ENCODE measurements at places on chromosomes 1 and 21.

DNA sequence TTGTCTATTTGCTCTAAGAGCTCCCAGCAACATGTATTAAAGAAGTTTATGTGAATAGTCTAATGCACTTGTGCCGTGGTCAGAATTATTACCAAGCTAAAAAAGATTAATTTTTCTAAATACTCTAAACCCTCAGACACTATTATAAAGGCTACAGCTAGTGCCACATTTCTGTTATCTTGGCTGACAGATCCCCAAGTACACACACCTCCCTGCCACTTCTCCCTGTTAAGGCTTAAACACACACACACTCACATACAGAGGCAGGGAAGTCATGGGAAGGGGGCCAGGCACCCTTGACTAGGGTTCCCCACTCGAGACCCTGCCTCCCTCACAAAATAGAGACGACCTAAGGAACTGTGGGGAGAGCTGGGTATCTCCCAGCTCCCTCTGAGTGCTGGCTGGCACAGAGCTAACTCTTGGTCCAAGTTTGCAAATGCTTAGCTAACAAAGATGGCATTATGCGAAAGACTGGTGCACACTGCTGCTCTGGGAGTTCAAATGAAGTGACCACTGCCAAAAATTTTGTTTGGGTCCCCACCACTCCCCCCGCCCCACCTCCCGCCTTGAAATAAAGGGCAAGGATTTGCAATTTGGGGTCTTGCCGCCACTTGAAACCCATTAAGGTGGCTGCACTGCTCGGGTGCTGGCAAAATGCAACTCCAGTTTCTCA, 9.8 kb downstream of the SSBP3 start:
- no peak for DNase-seq

DNA sequence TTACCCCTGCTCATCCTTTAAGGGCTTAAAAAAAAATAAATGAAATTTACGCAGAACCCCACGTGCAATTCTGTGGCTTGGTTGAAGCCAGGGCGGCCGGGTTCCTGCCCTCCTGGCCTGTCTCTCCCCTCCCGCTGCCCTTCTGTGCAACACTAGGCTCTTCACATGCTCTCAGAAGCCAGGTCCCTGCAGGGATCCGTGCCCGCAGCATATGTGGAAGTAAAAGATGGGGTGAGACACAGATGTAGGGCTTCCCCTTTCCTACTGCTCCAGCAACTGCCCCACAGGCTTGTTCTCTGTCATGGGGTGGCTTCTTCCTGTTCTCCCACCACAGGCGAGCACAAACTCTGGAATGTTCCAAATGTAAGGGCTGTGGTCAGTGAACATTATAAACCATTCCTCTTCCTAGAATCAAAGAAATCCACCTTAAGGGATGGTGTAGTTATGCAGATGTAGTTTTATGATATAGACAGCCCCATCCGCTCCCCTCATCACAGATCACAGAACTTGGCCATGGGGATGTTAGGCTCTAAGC, 535.4 kb downstream of the KIF26B start:
- DNase-seq, result peak; percentile 84

GRCh38 chr21:38014298-38014697, 98.0 kb upstream of the KCNJ6 start:
- no peak for DNase-seq

GRCh38 chr1:200269256-200269655, 140.6 kb downstream of the ZNF281 start:
- peak; percentile 26 for DNase-seq

DNA sequence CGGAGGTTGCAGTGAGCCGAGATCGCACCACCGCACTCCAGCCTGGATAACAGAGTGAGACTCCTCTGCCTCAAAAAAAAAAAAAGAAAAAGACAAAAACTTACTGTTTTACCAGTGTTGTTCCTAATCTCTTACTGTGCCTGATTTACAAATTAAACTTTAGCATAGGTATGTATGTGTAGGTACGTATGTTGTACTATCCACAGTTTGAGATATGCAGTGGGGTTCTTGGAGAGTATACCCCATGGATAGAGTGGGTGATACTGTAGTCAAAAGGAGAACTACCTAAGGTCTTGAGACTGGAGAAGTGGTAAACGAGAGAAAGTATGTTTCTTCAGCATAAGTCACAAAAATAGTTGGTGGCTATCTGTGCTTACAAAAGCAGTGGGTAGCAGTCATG, 38.6 kb downstream of the RNF11 start:
- DNase-seq, result peak; percentile 45

GRCh38 chr1:167812972-167813371, 91.2 kb downstream of the MPZL1 start:
- no peak for DNase-seq

- DNase-seq, result no peak
Measured at GRCh38 chr1:234222561-234223280, 150.5 kb upstream of the COA6 start.
